ENCODE measurements at places on chromosomes 11 and 22.

DNA sequence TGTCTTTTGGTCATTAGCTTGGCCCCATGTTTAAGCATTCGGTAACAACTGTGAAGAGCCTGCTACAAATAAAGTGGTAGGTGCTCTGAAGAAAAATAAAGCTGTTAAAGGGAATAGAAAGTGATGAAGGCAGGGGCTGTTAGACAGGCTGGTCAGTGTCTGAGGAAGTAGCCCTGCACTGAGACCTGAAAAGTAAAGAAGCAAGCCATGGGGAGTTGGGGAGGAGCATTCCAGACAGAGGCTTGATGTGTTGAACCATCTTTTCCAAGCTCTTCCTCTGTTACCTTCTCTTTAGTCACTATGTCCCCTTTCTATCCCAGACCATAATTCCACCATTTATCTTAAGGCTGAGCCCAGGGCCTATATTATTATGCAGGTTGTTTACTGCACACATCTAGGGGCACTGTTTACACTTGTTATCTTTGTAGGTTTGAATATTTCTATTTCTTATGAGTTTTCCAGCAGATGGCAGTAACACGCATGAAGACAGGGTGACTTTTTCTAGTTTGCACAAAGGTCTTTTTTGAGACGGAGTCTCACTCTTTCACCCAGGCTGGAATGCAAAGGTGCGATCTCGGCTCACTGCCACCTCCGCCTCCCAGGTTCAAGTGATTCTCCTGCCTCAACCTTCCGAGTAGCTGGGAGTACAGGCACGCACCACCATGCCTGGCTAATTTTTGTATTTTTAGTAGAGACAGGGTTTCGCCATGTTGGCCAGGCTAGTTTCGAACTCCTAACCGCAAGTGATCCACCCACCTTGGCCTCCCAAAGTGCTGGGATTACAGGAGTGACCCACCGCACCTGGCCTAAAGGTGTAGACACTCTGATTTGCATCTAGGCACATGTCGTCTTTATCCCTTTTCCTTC is 23.0 kb downstream of the ZFTA start:
- no peak for ATAC-seq

DNA sequence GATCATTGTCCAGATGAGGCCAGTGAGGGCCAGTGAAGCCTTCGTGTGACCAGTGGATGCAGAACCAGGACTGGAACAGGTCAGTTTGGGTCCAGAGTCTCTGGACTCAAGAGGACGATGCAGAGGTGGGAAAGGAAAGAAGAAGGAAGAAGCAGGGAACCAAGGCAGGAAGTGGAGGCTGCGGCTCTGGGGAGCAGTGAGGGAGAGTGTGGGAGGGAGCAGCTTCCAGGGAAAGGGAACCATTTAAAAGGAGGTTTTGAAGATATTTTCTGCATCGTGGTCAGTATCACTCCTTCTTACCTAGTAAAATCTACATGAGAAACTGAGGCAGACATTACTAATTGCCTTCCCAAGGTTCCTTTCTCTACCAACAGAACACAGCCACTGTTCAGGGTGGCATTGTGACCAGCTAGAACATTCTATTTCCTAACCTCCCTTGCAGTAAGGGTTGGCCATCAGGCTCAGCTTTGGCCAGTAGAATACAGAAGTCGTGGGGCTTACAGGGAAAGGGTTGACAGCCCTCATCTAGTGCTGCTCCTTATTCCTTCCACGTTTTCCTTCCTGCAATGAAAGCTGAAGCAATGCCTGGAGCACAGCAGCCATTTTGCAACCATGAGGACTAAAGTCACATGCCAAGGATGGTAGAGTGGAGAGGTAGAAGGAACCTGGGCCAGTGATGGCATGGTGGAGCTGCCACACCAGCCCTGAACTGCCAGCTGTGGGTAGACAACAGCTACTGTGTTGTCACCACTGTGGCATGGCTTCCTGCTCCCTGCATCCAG is 29.1 kb upstream of the LINC01488 start:
- ATAC-seq, result no peak

- ATAC-seq, result no peak
These were observed 69.0 kb downstream of the LARGE1 start for GRCh38 chr22:33851240-33851639.

DNA sequence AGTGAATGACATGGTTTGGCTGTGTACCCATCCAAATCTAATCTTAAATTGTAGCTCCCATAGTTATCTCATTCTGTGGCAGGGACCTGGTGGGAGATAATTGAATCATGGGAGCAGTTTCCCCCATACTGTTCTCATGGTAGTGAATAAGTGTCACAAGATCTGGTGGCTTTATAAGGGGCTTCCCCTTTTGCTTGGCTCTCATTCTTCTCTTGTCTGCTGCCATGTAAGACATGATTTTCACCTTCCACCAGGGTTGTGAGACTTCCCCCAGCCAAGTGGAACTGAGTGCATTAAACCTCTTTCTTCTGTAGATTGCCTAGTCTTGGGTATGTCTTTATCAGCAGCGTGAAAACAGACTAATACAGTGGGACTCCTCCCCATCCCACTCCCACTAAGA is 11.1 kb downstream of the OR5A2 start:
- ATAC-seq, result no peak

- no peak for ATAC-seq
These were observed 152.5 kb downstream of the CCDC34 start for GRCh38 chr11:27210531-27210930.

GRCh38 chr11:76854709-76855108 is 6.0 kb upstream of the ACER3 start:
- no peak for ATAC-seq

DNA sequence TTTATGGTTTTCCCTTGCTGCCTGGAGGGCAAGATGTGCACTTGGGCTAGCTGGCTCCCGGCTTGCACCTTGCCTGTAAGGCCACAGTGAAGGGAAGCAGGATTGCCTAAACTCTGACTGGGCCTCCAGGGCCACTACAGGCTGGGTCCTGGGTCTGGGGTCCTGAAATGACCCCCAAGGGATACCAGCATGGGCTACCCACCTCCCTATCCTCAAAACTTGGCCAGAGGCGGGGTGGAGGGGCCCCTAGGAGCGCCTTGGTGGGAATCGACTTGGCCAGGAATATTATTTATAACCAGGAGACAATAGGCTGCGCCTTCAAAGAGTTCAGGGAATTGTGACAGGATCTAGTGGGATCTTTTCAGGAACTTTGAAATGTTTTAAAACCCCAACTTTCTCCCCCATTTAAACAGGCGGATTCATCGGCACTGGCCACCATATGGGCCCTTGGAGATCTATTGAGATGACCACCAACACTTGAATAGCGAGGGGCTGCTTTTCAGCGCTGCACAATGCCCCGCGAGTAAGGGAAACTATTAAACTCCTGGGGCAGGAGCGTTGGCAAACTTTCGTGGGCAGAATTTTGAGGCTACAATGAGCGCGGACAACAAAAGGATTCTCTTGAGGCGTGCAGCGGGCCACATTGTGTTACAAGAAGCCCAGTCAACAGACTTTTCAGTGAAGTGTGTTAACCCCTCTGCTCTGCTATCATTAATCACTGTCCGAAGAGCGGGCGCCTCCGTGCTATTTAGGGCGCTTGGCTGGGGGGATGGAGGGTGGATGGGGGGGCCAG is 15.2 kb downstream of the PAX6 start:
- ATAC-seq, result no peak

DNA sequence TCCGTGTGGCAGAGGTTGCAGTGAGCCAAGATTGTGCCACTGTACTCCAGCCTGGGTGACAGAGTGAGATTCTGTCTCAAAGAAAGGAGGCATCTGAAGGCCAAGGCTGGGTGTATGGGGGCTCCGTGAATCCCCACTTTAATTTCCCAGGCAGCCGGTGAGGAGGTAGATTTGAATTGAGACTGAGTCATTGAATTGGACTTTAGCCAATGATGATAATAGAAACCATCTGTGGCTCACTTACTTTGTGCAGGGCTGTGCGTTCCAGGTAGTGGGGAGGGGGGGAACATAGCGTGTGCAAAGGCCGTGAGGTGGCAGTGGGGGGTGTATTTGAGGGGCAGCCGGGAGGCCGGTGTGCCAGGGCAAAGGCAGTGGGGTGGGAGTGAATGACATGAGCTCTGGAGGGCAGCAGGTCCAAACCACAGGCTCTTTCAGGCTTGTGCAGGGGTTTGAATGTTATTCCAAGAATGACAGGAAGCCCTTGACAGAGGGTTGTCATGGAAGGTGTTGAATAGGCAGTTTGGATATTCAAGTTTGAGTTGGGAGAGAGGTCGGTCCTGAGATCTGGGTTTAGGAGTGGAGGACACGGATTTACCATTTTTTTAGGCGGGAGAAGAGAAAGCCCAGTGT is 6.1 kb downstream of the ARHGAP8 start:
- no peak for ATAC-seq

DNA sequence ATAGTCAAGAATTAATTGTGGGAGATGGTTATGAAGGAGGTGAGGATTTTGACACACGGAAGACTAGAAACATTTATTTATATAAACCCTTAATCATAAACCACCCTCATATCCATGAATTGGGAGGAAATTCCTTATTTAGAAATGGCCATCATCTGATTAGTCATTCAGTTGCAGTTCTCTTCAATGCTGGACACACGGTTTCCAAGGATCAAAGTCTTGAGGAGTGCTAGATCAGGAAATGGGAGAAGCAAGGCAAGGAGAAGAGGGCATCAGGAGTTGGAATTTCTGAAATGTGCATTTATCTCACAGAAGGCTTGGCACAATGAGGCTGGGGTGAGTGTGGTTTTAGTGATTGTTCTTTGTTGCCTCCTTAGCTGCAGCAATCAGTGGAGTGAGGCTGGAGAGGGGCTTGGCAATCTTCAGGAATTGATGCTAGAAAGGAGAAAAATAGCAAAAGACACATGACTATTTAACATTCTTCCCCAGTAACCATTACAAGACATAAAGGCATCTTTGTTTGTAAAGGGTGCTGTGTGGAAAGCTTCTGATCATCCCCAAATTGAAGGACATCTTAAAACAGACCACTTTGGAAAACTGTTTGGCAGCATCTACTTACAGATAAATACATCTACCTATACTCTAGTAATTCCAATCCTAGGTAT is 21.6 kb upstream of the GDPD4 start:
- no peak for ATAC-seq

DNA sequence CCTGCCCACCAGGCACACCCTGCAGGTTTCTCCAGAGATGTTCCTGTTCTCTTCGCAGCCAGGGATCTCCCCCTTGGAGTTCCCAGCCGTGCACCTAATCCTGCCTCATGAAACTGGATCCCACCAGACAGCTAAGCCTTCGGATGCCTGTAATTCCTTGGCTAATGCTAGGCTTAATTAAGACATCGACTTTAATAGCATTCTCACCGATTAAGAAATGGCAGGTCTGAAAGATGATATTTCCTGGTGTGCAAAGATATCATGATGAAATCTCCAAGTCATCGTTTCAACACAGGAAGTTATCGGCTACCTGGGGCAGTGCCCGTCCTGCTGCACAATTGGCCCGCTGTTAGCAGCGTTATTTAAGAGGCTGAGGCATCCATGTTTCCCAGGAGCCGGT is 41.5 kb upstream of the CCND1 start:
- no peak for ATAC-seq

GRCh38 chr22:50009765-50010675 is 2.5 kb downstream of the IL17REL start:
- peak; percentile 22 for ATAC-seq

DNA sequence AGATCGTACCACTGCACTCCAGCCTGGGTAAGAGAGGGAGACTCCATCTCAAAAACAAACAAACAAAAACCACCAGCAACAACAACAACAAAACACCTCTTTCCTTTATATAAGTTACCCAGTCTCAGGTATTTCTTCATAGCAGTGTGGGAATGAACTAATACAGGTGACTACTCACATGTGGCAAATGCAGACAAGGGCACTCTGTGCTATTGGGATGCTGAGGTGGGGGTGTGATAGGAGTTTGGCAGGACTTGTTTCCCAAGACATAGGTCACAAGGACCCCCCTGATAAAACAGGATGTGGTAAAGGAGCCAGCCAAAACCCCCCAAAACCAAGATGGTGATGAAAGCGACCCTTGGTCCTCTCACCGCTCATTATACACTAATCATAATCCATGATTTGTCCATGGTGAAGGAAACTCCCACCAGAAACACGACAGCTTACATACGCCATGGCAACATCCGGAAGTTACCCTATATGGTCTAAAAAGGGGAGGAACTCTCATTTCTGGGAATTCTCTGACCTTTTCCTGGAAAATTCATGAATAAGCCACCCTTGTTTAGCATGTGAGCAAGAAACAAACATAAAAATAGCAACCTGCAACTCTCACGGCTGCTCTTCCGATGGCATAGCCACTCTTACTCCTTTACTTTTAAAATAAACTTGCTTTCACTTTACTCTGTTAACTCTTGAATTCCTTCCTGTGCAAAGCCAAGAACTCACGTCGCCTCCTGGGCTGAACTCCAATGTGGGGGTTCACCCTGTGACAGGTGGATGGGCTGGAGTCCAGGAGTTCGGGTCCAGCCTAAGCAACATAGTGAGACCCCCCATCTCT is 18.8 kb upstream of the INCENP start:
- ATAC-seq, result no peak

GRCh38 chr11:66186470-66186869 is 82.0 kb upstream of the RAB1B start:
- ATAC-seq, result no peak

DNA sequence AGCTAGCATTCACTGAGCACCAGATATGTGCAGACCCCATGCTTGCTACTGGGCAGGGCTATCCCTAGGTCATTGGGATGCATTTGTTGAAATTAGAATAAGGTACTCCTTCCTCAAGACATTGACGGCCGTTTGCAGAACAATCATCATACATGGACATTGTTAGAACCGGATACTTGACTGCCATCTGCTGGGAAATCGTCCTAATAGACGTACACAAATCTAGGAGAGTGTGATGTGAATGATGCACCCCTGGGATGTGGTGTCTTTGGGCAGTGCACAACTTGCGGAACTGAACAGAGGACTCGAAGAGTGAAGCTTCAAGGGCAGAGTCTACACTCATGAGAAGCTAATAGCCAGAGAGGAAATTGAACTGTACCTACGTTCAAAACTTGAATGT is 35.9 kb downstream of the MYO18B start:
- ATAC-seq, result no peak

DNA sequence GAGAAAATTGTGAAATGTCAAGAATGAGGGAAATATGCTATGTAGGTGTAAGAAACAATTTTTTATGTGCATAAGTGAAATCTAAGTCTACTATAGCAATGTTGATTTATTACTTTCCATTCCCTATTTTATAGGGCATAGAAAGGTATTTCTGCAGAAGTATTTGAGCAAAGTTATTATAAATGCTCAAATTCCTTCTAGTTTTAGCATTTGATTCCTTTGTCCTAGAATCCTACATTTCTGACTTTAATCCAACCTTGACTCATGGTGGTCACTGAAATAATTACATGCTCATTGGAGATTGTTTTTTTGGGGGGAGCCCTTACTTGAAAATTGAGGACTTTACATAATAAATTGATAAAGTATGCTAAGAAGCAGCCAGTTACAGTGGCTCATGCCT is 716.6 kb upstream of the LUZP2 start:
- ATAC-seq, result no peak

DNA sequence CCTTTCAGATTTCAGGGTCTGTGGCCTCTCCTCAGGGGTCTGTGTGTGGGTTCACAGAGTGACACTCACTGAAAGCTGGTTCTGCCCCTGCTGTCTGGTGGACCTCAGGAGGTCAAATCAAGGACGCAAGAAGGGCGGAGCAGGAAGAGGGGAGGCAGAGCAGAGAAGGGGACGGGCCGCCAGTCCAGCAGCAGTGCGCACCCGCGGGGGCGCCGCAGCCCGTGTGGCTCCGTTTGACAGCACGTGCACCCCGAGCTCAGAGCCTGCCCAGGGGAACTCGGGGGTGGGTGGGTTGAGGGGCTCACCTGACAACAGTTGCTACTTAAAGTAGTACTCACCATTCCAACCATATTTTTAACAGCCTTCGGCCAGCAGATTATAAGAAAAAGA is 71.4 kb upstream of the PITPNB start:
- ATAC-seq, result no peak
